ENCODE measurements at places on chromosomes 11 and 22.

- no peak for DNase-seq
Measured at GRCh38 chr11:12216671-12217374, 106.4 kb downstream of the MICAL2 start.

GRCh38 chr11:86138958-86139357, 70.1 kb upstream of the PICALM start:
- peak; percentile 94 for DNase-seq

DNA sequence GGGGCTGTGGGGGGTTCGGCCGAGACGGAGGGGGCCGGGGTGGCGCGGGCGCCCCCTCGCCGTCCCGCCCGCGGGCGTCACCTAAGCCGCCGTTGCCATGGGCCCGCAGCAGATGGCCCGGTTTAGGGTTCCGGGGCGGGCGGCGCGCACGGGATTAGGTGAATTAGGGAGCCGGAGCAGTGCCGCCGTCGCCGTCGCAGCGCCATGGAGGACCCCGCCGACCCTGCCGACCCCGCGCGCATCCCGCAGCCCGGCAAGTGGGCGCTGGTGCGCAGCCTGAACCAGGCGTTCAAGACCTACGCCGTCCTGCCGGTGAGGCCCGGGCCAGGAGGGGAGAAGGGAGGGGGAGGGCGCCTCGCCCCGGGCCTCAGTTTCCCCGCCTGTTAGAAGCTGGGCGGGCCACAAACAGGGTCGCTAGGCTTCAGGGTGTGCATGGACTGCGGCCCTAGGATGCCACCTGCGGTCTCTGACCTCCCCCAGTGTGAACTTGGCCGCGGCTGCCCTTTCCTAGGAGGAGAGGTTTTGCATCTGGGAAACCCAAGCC, 10.1 kb downstream of the MYO7A start:
- no peak for DNase-seq

DNA sequence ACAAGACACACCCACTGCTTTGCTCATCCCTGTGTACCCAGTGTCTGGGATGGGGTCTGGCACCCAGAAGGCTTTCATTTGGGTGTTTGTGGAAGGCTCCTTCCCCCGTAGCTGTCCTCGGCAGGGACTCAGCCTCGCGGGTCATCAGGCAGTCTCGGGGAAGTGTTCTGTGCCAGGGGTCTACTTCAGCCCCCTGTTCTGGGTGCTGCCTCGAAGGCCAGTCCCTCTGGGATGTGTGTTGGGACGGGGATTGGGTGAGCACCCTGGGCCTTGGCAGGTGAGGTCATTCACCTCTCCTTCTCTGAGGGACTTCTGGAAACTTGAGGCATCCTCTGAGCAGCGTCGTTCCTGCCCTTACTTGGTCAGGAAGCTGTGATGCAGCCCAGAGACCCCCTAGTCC, 65.5 kb downstream of the RPUSD4 start:
- no peak for DNase-seq

DNA sequence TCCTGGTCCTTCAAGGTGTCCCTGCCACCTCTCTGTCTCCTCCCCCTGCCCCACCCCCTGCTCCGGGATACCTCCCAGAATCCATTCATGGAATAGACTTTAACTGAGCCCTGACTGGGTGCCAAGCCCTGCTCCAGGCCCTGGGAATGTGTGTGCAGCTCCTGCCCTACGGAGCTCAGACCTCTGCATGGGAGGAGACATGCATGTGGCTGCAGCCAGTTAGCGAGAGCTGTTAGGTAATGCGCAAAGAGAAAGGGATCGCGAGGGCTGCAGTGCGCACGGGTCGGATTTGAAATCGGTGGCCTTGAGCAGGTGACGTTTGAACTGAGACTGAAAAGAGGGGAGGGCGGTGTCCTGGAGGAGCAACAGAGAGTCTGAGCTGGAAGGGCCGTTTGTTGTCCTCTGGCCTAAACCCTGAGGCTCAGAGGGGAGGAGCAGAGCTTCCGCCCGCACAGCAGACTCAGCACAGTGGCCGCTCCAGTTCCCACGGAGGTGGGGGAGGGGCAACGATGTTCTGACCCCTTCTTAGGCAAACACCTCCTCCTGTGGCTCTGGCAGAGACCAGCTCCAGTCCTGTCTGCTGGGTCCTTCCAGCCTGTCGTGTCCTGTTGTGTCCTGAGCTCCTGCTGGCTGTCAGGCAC, 19.8 kb upstream of the LRRC10B start:
- no peak for DNase-seq

DNA sequence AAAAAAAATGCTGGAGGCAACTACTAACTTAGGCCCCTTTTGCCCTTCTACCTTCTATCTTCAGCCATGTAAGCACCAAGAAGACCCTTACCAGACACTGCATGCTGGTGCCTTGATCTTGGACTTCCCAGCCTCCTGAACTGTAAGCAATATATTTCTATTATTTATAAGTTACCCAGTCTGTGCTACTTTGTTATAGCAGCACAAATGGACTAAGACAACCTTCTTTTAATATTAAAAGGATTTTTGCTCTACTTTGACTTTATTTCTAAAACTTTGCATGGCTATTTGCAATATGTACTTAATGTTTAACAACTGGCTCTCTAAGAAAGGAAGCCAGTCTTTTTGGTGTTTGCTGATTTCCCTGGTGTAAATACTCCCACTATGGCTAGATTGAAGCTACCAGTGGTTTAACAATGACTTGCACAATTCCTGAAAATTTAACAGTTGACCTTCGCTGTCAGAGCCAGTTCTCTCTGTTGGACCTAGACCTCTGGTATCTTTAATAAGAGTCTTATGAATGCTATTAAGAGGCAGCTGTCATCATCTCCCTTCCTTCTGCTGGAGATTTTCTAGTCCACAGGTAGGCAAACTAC, 25.2 kb downstream of the OR6Q1 start:
- DNase-seq = no peak

GRCh38 chr11:76768909-76769560, 14.1 kb upstream of the TSKU start:
- no peak for DNase-seq

- DNase-seq = no peak
Measured at GRCh38 chr11:4203603-4204360, 109.2 kb downstream of the RRM1 start.

DNA sequence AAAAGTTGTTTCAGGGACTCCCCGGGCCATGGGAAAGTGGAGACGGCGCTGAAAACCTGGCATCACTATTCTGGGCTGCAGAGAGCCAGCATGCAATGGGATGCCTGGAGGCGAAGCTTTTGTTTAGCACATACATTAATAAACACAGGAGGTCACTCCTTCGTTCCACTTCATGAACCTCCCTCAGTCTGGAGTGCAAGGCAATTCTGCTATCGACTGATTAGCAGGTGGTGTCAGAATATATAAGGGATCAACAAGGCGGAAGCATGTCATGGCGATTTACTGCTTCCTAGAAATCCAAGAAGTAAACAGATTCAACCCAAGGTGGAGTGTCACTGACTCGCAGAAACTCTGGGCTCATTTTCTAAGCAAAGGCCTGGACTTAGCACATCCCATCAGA, 45.4 kb upstream of the MN1 start:
- DNase-seq = no peak

GRCh38 chr22:21726650-21727049, 8.9 kb downstream of the YPEL1 start:
- peak; percentile 34 for DNase-seq

GRCh38 chr11:36985562-36985961, 387.5 kb upstream of the RAG2 start:
- no peak for DNase-seq

DNA sequence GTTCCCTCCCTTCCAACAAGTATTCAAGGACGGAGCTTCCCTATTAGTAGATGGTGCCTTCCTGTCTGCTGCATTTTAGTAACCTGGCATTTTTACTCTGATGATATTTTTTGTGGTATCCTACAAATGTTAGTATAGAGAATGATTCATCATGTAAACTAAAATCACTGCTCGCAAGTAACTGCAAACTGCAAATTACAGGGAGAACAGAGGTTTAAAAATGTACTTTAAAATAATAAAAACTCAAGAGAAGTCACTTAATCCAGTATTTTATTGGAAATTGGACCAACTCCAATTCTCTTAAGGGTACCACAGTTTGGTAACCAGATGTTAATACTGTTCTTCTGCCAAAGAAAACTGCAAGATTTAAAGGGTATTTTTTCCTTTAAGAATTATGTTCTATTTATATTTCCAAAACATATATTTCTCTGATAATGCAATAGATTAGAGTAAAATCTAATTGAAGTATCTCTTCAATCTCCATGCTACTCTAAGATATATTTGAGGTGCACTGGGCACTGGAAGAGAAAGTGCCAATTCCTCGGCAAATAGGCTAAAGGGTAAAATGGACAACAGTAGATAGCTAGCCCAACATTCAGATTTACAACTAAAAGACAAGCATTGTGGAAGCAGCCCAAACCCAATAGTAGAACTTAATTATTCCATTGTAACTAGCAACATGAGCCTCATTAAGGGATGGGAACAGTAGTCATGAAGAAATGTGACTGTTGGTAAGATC, 298.0 kb downstream of the TTC28 start:
- no peak for DNase-seq

DNA sequence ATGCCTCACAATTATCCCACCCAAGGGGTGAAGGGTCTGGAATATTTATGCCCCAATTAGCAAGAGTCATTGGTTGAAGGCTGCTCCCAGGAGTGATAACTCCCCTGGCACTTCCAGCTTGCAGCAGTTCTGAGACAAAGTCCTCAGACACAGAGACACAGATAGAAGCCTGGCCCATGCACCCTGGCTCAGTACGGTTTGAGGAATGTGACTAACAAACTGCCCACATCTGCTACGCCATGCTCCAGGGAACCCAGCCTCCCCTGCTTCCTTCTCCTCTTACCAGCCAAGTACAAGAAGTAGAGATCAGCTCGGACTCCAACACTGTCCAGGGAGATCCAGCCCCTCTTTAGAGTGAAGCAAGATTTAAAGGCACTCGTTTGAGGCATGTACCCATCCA, 48.5 kb upstream of the BMAL1 start:
- peak; percentile 20 for DNase-seq

Data from MV-4-11 (cell line).